ENCODE measurements at places on chromosomes 2 and 18.

GRCh38 chr2:84654414-84654813 is 138.1 kb downstream of the DNAH6 start:
- DNase-seq, result no peak

GRCh38 chr2:109437325-109438090 is 176.3 kb downstream of the SEPTIN10 start:
- peak; percentile 33 for DNase-seq

GRCh38 chr2:14815201-14815600 is 182.7 kb downstream of the LRATD1 start:
- DNase-seq, result no peak

DNA sequence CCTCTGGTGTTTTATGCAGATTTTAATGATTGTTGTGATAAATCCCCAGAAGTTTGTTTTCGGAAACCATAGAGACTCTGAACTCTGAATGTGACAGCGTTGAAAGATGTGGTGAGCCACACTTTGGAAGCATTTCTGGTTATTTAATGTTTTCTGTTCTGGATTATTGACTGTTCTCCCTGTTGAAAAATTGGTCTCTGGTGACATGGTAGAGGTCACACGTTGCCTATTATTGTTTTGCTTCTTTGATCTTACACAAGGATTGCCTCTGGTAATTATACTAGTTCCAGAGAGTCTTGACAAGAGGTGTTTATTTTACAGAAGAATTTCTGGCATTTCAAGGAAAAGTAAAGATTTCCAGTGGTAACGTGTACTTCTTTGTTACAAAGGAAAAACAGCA is 127.1 kb downstream of the GREB1L start:
- DNase-seq, result no peak

GRCh38 chr2:207530160-207531031 is 634 bp downstream of the CREB1 start:
- DNase-seq, result peak; percentile 71

- DNase-seq, result no peak
These were observed 303.9 kb downstream of the ZNF407 start for GRCh38 chr18:74901362-74902146.

DNA sequence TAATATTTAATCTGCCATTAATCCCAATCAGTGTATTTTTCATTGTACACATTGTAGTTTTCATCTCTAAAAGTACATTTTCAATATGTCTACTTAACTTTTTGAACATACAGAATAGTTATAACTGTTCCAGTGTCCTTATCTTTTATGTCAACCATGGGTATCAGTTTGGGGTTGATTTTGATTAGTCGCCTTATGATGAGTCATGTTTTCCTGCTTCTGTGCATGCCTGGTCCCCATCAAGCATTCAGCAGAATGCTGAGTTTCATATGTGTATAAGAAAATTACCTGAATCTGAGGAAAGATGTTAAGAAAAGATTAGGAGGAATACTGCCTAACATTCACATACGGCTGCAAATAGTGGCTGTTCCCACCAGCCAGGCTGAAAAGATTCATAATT is 17.7 kb downstream of the SPDYA start:
- DNase-seq, result no peak
